ENCODE measurements at places on chromosomes 6 and 20.

DNA sequence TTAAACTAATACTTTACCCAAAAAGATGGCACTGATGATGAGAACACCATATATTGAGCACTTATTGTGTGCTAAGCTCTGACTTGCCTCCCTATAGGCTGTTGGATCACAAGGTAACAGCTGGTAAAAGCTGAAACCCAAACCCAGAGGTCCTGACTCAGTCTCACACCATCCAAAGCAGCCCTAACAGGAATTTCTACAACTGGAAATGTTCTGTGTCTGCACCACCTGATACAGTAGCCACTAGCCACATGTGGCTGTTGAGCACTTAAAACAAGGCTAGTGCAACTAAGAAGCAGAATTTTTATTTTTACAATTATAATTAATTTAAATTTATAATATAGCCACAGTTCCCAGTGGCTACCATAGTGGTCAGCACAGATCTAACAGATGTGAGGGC is 15.6 kb upstream of the MATN4 start:
- DNase-seq, result no peak

- no peak for DNase-seq
These were observed 261.2 kb downstream of the FOXC1 start for GRCh38 chr6:1870932-1871331.

- no peak for DNase-seq
These were observed 949.6 kb downstream of the TBC1D32 start for GRCh38 chr6:120384671-120385070.

DNA sequence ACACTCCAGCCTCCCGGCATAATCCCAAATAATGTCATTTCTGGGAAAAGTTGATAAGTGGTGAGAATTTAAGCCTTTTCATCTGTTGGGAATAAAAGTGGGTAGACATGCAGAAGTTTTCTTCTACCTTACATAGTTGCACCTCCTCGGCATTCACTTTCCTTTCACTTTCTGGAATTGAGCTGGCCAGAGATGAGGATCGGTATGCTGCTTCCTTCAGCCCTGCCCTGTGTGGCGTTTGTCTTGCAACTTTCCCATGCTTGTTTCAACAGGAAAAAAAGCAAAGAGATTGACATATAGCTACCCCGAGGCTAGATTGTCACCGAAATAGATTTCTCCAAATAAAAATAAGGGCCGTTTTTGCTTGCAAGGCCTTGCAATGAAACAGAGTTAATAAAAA is 65.8 kb upstream of the JAG1 start:
- no peak for DNase-seq

DNA sequence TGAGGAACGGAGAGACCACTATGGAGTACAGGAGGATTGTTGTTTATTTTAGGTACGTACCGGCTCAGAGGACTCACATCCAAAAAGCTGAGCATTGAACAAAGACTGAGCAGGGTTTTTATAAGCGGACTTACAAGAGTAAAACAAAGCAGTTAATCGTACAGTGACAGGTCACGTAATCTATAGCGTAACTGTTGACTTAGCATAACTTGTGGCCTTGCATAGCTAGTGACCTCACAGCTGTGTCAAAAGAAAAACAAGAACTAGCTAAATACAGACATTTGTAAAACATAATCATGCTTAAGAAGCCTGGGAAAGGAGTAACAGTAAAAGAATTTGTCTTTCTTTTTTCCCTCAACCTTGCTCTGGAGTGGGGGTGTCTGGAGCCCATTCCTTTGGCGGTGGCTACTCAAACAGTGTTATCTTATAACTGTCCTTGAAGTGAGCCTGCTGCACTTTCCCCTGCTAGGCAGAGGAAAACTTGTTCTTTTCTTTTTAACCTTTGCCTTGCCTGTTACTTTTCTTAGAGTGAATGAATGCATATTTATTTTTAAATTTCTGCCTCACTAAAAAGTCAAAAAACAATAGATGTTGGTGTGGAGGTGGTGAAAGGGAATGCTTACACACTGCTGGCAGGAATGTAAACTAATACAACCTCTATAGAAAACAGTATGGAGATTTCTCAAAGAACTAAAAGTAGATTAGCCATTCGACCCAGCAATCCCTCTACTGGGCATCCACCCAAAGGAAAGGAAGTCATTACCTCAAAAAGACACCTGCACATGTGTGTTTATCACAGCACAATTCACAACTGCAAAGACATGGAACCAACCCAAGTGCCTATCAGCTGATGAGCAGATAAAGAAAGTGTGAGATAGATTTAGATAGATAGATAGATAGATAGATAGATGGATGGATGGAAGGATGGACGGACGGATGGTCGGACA is 109.0 kb downstream of the TAF4 start:
- no peak for DNase-seq

DNA sequence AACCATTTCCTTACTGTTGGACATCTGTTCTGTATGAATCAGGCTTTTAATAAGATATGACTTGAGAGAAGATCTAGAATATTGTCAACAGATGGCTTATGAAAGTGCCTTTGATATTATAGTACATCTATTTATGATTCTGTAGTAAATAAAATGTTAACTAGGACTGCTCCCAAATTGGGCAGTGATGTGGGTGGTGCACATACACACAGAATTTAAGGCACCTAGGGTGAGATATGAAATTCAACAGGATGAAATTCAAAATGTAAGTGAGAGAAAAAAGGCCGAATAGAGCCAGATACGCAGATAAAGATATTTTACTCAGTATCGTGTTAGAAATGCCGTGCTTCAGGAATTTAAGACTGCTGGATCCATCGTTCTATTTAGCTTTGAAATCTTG is 26.3 kb downstream of the FAM50B start:
- DNase-seq, result no peak

DNA sequence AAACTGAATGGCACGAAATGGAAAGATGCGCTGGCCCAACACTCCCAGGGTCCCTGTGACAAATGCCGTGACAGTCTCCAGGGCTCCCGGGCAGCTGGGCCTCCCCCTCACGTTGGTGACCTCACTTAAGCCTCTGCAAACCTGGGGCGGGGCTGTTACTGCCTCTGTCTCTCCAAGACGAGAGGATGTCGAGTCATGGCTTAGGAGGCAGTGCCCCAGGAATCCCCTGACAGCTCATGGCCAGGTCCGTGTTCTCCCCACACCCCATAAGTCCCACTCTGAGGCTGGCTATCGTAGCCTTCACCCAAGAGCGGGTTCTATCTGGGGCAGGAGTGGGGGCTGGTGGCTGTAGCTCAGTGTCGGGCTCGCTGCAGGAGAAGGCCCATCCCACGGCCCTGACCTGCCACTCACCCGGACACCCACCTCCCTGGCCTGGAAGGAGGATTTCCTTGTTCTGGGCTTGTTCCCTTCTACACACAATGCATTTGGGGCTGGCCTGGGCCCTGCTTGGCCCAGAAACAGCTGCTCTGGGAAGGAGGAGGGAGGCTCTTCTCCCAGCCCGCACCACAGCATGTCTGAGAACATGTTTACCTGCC is 5.6 kb upstream of the RPS21 start:
- DNase-seq, result peak; percentile 54

DNA sequence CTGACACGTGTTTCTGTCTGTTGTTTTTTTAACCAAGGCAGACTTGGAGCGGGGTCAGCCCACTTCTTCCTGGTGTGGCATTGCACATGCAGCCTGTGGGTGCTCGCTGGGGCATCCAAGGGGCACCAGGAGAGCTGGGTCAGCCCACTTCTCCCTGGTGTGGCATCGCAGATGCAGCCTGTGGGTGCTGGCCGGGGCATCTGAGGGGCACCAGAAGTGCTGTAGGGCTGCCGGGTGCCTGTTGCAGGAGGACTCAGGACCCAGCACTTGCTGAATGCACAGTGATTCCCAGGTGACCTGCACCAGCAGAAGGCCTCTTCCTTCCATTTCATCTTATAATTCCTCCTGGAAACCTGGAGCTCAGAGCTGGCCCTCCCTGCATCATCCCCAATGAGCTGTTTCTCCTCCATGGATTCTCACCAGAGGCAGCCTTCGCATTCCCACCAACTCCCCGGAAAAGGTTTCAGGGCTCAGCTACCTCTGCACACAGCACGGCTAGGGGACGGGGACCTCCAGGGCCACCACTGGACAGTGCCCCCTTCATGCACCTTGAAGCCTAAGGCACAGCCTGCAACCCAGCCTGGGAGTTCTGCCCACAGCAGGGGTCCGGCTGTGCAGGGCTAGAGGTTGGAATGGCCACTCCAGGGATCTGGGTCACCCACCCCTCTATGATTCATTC is 218.8 kb downstream of the TAF4 start:
- no peak for DNase-seq

- DNase-seq, result peak; percentile 60
These were observed 4.2 kb upstream of the NCR3 start for GRCh38 chr6:31597006-31597405.

DNA sequence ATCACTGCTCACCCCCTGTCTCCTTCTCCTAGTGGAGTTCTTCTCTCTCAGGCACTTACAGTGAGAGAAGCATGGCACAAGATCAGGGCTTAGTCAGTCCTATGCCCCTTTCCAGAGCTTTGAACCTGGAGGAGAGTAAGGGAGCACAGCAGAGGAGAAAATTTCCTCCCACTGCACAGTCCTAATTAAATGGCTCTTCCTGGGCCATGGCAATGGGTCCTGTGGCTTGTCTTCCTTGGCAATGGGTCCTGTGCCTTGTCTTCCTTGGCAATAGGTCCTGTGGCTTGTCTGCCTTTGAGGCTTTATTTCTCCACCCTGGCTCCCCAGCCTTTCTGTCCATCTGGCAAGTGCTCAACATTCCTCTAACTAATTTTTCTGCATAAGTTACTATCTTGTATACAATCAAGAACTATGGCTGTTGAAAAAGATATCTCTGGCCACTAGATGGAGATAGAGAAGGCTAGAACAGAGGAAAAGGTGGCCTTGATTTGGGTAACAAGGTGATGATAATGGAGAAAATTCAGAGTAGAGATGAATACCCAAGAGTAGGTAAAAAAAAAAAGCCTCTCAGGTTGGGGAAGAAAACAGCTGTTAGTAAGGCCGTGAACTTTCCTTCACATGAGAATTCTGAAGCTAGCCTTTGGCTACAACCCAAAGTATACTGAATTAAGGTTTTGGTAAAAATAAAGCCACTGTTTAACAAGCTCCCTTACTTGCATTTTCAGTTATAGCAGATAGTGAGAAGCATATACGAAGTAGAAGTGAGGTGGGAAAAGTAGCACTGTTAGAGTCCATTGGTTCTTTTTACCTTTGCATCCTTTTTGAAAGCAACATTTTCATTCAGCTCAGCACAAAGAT is 504.9 kb downstream of the DOK5 start:
- no peak for DNase-seq

- DNase-seq, result peak; percentile 51
These were observed 24.6 kb downstream of the ATG5 start for GRCh38 chr6:106300944-106301343.

- DNase-seq, result no peak
These were observed 32.6 kb downstream of the BMP6 start for GRCh38 chr6:7758456-7758855.

- no peak for DNase-seq
These were observed 105.8 kb downstream of the BACH2 start for GRCh38 chr6:90190752-90191395.

- DNase-seq, result no peak
These were observed 126.3 kb downstream of the HIVEP1 start for GRCh38 chr6:12138381-12138780.

DNA sequence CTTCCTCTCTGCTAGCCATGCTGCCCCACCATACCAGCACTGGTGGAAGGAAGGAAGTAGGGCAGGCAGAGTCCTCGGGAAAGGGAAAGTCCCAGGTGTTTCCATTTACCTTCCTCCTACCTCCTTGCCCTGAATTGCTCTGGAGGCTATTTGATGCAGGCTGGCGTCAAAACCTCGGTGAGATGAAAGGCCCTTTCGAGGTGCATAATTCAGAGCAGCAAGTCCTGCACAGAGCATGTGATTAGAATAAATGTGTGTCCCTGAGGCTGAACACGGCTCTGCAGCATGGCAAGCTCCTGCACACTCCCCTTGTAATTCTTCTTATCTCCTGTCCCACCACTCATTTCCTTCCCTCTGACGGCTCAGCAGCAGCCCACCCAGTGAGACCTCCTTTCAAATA is 98.7 kb upstream of the LRFN2 start:
- no peak for DNase-seq

- peak; percentile 87 for DNase-seq
These were observed 223.3 kb downstream of the TMEM242 start for GRCh38 chr6:157099912-157100593.

GRCh38 chr6:88380083-88380482 is 213.9 kb upstream of the CNR1 start:
- peak; percentile 57 for DNase-seq

GRCh38 chr6:25009393-25009710 is 73.6 kb upstream of the RIPOR2 start:
- DNase-seq, result no peak

GRCh38 chr6:150544793-150545192 is 54.9 kb upstream of the PLEKHG1 start:
- no peak for DNase-seq

DNA sequence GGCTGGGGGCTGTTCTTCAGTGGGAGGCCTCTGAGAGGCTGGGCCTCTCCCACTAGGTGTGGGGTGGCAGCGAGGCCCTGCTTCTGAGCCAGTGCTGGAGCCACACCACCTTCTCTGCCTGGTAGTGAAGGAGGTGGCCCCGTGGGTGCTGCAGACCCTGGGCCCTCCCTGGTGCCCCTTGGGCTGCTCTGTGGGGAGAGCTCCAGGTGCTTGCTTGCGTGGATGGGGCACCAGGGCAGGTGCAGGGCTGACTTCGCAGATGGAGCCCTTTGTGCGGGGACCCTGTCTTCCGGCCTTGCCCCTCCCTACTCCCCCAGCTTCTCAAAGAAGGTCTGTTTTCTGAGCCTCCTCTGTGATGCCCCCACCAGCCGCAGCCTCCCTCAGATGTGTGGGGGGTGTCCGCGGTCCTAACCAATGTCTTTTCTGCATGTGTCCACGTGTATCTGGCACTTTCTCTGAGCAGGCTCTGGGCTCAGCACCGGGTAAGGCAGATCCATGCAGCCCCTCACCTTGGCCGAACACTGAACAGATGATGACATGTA is 17.2 kb upstream of the MYT1 start:
- no peak for DNase-seq

GRCh38 chr20:45470262-45470931 is 844 bp downstream of the WFDC2 start:
- no peak for DNase-seq

- DNase-seq, result no peak
These were observed 253.6 kb upstream of the EXOC2 start for GRCh38 chr6:946546-946945.

GRCh38 chr6:46526607-46527006 is 35.4 kb upstream of the RCAN2 start:
- no peak for DNase-seq

DNA sequence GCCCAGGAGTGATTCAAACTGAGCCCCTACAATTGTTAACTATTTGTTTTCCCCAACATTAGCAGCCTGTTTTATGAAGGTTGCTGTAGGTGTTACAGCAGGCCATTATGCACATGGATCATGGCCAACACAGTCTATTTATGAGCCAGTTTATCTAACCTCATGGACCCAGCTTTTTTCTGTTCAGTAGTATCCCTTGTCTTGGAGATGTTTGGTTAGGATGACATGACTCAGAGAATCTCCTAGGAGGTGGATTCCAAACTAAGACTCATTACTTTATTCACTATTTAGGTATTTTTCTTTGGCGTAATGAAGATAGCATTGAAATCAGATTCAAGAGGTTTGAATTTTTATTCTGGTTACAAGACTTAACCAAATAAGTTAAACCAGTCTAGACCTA is 62.8 kb upstream of the TFB1M start:
- DNase-seq, result no peak

- DNase-seq, result peak; percentile 33
These were observed 162.7 kb downstream of the RALGAPA2 start for GRCh38 chr20:20549704-20550103.

GRCh38 chr6:83885984-83886383 is 26.5 kb downstream of the CYB5R4 start:
- peak; percentile 25 for DNase-seq

GRCh38 chr20:53262365-53262764 is 290.2 kb downstream of the TSHZ2 start:
- no peak for DNase-seq

Measured in inflammatory macrophage treated with lipopolysaccharide for 4 hours (primary cell).